Naive B cell (primary cell): ENCODE measurements at places on chromosomes 2 and 18.

DNA sequence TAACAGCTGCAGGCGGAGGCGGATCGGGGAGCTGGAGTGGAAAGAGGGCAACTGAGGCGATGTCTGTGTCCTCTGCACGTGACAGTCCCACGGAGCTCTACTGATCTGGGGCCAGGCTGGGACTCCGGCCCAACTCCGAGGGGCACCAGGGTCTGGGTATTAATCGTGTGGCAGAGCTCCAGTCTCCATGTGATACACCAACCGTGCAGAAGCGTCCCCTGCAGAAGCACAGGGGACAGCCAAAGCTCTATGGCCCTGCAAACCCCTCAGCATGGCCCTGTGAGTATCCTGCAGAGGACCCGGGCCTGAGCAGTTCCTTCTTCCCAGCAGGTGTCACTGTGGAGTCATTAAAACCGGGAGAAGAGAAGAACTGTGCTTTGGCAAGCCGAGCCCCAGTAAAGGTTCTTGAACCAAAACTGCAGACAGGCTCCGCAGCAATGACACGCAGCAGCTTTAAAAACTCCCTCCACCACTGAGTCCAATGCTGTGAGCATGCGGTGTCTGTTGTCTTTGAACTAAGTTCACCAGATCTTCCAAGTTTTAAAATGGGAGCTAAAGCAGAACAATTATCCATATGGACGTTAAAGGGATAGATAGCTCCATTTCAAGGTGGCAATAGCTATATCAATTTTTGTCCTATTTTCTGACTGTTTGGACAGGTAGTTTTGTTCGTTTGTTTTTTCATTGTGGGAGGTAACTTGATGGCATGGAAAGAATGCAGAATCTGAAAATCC is 79.4 kb downstream of the TMEM182 start:
- DNase-seq: no peak

- no peak for DNase-seq
Observed at GRCh38 chr2:53877556-53877955, 17.8 kb upstream of the GPR75 start.

DNA sequence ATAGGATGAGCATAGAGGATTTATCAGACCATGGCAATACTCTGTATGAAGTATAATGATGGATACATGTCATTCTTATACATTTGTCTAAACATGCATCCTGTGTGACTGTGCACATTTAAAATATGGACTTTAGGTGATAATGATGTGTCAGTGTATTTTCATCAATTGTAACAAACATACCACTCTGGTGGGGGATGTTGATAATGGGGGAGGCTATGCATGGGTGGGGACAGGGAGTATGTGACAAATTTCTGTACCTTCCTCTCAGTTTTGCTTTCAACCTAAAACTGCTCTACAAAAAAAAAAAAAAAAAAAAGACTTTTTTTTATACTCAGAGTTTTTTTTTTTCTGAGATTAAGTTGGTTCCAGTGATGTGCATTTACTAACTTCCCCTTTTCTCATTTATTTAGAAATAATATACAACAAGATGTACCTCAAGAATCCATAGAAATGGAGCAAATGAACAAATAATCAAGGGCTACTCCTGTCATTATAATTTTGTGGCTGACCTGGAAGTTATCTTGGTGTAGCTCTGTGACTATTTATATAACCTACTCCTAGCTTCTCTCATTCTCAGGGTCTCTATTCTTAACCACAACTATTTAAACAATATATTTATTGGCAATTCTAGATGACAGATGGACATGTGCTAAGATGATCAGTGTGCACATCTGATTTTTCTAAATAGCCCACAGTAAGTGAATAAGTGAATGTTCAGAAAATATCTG is 108.9 kb upstream of the ITGA4 start:
- DNase-seq: peak; percentile 53

DNA sequence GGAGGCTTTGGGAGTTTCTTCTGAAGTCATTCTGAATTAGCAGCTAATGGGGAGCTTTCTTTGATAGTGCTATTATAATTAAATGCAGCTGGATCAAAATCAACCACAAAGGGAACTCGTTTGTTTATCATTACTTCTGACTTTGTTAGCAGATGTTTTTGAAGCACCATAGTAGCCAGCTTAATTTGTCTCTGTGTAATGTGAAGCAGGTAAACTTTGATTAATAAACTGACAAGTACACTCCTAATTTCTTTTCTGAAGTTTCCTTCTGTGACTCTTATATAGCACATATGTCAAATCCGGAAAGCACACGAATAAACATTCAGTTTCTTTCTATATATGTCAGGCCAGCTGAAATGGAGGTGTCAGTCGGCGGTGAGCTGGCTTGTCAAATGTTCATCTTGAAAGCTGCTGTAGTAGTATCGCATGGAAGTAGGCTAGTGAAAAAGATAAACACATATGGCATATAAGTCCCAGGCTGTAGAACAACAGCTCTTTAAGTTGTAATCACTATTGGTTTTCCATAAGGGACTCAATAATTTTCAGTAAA is 451.9 kb upstream of the ZEB2 start:
- DNase-seq: no peak

- DNase-seq: no peak
Observed at GRCh38 chr2:240135706-240136012, 446 bp downstream of the COPS9 start.

DNA sequence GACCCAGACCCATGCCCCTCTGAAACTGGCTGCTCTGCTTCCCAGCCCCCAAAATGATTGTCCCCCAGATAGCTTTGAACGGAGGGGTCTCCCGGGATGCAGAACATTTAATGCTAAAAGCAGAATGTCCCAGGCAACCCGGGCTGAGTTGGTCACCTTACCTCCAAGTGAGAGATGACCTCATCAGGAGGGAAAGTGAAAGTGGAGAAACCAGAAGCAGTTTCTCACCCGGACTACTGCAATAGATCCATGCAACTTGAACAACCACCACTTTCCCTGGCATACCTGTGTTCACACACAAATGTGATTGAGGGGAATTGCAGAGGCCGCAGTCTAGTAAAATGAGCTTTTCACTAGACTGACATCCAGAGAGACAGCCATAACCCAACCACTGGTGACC is 75.3 kb upstream of the NPAS2 start:
- no peak for DNase-seq

GRCh38 chr2:154978710-154979109 is 280.2 kb downstream of the KCNJ3 start:
- no peak for DNase-seq

DNA sequence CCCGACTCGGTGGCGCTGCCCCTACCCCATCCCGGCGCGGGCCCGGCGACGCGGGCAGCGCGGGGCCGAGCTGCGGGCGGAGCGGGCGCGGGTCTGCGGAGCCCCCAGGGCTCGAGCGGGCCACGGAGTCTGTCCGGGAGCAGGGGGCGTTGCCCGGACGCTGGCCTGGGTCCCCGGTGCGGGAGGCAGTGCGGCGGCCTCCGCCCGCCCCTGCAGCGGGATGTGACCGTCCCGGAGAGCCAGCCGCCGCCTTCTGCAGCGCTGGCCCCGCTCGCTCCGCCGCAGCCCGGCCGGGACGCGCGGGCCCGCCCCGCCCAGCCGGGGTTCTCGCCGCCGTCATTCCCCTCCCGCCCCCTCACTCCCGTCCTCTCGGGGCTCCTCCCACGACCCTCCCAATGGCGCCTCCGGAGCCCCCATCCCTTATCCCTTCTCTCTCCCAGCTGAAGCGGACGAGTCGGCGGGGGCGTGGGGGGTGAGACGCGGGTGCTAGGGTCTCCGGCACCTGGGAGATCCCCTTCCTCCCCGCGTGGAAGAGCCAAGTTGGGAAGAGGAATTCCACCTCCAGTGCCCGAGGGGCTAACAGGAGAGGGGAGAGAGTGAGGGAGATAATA is at the start of gene FNDC4:
Gene FNDC4, minus strand, starts transcription at position 257 of the 611 bp plus-strand sequence. CDS start 521 bp downstream, outside the sequence.
- DNase-seq: no peak

- DNase-seq: no peak
Observed at GRCh38 chr18:10424585-10425307, 29.7 kb upstream of the APCDD1 start.

DNA sequence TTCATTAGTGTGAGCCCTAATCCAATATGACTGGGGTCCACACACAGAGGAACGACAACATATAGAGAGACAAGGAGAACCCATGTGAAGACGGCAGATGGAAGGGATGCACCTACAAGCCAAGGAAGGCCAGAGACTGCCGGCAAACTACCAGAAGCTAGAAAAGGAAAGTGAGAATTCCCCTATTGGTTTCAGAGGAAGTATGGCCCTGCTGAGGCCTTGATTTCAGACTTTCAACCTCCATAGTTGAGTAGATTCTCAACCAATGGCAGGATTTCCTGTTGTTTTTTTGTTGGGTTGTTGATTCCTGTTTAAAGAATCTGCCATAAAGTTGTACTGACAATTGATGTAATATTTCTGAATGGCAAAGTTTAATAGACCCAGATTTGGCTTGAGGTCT is 241.5 kb downstream of the SATB2 start:
- DNase-seq: no peak

GRCh38 chr2:241279828-241280227 is 35.6 kb downstream of the HDLBP start:
- no peak for DNase-seq

- DNase-seq: no peak
Observed at GRCh38 chr18:44689736-44690135, 9.0 kb downstream of the SETBP1 start.

GRCh38 chr2:127061375-127062273 is 45.3 kb downstream of the BIN1 start:
- no peak for DNase-seq

- DNase-seq: no peak
Observed at GRCh38 chr2:221154176-221154575, 417.9 kb downstream of the EPHA4 start.

DNA sequence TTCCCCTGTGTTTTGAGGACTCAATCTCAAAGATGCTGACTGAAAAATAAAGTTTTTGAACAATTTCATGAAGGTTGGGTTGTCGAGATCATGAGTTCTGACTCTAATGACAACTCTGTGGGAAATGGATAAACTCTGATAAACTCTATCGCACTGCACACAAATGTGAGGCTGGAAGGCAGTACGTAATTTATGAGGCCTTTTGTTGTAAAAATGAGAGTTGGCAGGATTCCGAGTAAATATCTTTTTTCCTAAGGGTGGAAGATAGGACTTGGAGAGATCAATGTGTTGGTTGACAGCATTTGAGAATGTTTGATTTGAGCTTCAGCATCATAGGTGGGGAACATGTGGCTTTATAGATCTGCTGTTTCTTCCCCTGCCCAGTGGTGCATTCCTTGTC is 90.4 kb downstream of the SPTBN1 start:
- DNase-seq: no peak

DNA sequence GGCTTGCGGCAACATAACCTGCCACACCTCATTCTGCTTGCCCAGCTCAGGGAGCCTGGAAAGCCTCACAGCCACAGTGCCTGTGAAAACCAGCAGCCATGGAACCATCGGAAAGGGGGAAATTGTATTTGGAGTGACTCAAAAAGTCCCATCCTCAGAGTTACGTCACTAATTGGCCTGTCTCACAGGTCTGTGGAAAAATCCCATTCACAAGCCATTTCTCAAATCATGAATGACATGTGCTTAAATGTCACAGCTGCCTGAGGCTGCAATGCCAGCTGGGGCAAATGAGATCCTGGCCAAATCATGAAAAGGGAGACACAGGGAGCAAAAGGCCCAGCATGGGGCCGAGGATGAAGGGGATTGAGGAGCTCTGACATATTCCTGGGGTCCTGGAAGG is 486.9 kb upstream of the RAB6C start:
- no peak for DNase-seq

- DNase-seq: no peak
Observed at GRCh38 chr2:166458674-166459073, 35.4 kb downstream of the SCN7A start.

DNA sequence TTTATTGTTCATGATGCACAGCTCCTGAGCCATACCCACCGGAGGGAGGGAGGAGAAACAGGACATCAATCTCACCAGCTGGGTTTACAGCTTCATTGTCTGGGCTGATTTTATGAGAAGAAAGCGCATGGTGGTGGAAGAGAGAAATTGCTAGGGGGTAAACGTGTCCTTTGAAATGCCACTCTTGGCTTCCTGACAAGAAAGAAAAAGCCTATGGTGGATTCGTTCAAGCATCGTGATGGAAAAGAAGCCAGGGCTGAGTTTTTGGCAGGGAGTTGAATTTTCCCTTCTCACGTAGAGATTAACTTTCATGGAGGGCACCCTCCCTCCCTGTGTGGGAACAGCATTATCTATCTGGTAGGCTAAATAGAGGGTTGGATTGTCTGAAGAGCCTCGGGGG is 502.0 kb downstream of the SLC4A3 start:
- no peak for DNase-seq

DNA sequence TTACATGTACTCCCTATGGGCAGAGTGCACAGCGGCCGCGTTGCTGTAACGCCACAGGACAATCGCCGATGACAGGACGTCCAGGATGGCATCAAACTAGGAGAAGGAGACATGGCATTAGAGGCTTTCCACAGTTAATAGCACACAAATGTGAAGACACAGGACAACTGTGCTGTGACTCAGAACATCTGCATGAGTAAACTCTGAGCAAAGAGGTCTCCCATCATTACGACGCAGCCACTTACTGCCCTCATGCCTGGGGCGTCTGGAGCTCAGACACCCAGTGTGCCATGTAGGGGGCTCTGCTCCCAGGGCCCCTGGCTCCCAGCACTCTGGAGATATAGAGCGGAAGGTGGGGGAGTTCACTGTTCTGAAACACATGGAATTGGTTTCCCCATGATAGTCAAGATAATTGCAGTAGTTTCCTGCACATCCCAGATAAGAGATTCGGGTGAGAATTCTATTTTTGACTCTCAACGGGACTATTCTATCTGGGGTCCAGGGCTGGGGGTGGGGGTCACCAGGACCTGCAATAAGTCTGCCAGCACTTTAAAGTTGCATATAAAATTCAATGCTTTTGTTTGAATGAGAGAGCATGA is 168.1 kb downstream of the TMEM163 start:
- DNase-seq: no peak

DNA sequence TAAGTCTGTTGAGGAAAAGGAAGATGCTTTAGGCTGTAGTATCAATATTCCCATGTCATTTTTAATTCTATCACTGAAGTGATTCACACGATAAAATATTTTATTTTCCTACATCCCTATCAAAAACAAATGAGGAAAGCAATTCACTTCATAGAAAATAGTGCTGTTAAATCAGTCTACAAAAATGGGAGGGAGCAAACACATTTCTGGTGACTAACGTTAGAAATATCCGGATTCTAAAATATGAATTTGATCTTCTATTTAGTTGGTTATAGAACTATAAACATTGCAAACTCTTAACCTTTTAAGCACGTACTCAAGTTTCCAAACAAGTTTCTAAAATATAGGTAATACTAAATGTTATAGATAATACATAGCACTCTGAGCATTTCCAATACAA is 20.8 kb downstream of the ATF2 start:
- no peak for DNase-seq

- no peak for DNase-seq
Observed at GRCh38 chr2:14779252-14779651, 146.7 kb downstream of the LRATD1 start.

GRCh38 chr2:47568164-47568850 is 165.4 kb downstream of the MSH2 start:
- no peak for DNase-seq

- no peak for DNase-seq
Observed at GRCh38 chr2:143433840-143434239, 304.6 kb downstream of the ARHGAP15 start.
